ENCODE measurements at places on chromosomes 4 and X.

- DNase-seq: no peak
These were observed 36.9 kb downstream of the FHDC1 start for GRCh38 chr4:152972821-152973628.

- no peak for DNase-seq
These were observed 32.6 kb downstream of the RELL1 start for GRCh38 chr4:37653601-37654000.

DNA sequence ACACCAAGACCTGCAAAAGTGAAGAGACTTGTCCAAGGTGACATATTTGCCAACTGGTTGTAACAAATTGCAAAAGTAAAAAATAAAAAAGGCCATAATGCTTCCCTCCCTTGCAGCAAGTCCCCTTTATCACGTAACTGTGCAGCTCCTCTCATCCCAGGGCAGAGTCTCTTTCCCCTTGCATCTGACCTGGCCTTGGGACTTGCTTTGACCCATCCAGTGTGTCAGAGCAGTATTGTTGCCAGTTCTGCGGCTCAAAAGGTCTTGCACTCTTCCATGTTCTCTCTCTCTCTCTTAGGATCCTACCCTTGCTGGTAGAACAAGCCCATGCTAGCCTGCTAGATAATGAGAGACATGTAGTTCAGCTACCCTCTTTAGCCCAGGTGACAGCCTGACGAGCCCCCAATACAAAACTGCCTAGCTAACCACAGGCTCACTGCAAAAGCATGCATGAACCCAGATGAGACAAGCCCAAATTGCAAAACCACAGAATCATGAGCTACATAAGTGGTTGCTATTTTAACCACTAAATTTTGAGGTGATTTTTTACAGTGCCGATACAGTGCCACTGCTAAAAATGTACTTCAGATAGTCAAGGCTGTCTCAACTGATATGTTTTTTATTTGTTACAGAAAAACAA, 289.5 kb upstream of the PPARGC1A start:
- DNase-seq: no peak

DNA sequence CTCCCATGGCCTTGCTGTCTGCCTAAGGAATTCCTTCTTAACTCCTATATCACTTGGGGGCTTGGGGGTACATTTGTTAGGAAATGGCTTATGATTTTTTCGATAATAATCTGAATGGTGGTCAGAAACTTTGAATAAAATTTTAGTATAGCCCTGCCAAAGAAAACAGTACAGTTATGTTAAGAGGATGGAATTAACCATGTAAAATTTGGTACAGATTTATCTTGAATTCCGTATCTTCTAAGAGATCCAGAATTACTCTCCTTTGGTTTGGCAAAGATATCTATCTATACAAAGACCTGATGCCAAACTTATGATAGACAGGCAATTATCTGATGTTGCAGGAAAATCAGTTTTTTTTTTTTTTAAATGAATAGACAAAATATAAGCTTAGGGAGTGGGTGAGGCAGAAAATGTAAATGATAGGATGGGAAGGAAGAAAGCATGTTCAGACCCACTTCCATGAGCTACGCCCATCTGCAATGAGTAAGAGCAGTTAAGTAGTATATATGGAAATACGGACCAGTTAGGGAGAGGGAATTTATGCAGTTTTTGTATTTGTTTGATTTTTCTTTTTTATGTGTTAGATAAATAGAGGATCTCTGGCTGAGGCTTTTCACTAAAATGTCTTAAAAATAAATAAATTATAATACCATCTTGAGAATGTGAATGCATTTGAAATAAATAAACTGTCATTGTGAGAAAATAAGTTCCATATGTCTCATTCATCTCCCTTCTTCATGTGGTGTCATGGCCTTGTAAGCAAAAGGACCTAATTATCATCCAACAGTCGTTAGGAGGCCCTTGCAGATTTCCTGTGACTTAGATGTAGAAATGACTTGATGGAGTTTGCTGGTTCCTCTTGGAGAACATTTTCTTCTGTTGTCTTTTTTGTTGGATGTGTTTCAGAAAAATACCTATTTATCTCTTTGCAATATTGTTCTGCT, 389.6 kb downstream of the ARHGAP24 start:
- DNase-seq: no peak

DNA sequence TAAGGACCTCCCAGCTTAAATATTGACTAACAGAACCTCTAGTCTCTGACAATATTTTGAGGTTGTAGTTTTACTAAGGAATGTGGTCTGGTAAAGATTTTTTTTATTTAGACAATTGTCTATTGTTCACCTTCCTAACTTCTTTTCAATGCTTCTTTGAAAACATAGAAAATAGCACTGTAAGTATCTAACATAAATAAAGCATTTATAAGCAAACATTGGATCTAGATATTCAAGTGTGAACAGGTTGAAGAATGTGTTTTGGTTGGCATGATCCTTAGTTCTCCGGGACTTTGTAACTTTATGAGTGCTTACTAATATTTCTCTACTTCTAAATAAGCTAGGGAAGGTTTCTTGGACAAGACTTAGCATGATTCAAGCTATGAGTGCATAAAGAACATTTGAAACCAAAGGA, 285.4 kb upstream of the ARSJ start:
- DNase-seq: no peak

GRCh38 chr4:41122775-41123174, 91.6 kb downstream of the APBB2 start:
- DNase-seq: no peak
